Fibroblast of the aortic adventitia (primary cell): ENCODE measurements at places on chromosomes 3 and 15. TPM values are rescaled to one million over a fixed set of nuclear protein-coding genes. Genes with fewer than 3 reads are reported as not detected.

Gene SST
- total RNA-seq: not detected in 2 replicates

Gene SPATA16
- total RNA-seq: not detected in 2 replicates

Gene LIPH
- 0.08 and 0.36 TPM in 2 replicates for total RNA-seq

Gene BCL2A1
- total RNA-seq: 0.81 TPM in 1 of 2 replicates, not detected in the other

Gene TOPBP1
- total RNA-seq: 40.9 and 60.3 TPM in 2 replicates

Gene STRIT1
- not detected in 2 replicates for total RNA-seq

Gene GAP43
- 3.4 and 16.4 TPM in 2 replicates for total RNA-seq

Gene CCR3
- not detected in 2 replicates for total RNA-seq

Gene UBAP1L
- total RNA-seq: 2.1 and 3.8 TPM in 2 replicates

Gene TRIM42
- not detected in 2 replicates for total RNA-seq

Gene IL17RE
- total RNA-seq: 1.5 and 3.1 TPM in 2 replicates

Gene DPPA2
- not detected in 2 replicates for total RNA-seq

Gene KBTBD12
- total RNA-seq: under 0.01 TPM in 1 of 2 replicates, not detected in the other

Gene PRR20G
- not detected in 2 replicates for total RNA-seq

Gene MAP2K1
- total RNA-seq: 23.4 and 52.2 TPM in 2 replicates

Gene DET1
- total RNA-seq: 6.1 and 11.5 TPM in 2 replicates

Gene RGMA
- total RNA-seq: 3.1 and 6.1 TPM in 2 replicates

Gene PSTPIP1
- 0.18 TPM in 1 of 2 replicates, not detected in the other for total RNA-seq

Gene GOLGA8G
- not detected in 2 replicates for total RNA-seq

Gene STAB1
- 0.90 and 1.1 TPM in 2 replicates for total RNA-seq

Gene CHST14
- 8.8 and 14.9 TPM in 2 replicates for total RNA-seq

Gene LDHAL6B
- total RNA-seq: not detected in 2 replicates

Gene CRELD1
- total RNA-seq: 7.2 and 13.2 TPM in 2 replicates

Gene CELF6
- 0.18 and 1.6 TPM in 2 replicates for total RNA-seq

Gene DOCK3
- total RNA-seq: 0.36 and 0.41 TPM in 2 replicates
